AG04450 (cell line): ENCODE measurements at places on chromosomes 1 and 21. TPM values are rescaled to one million over a fixed set of nuclear protein-coding genes. Genes with fewer than 3 reads are reported as not detected.

BSND gene
- polyA plus RNA-seq = not detected in 2 replicates

FTCD gene
- polyA plus RNA-seq = not detected in 2 replicates

LIN28A gene
- polyA plus RNA-seq = not detected in 2 replicates

SARS1 gene
- 301 and 332 TPM in 2 replicates for polyA plus RNA-seq

MFN2 gene
- 43.9 and 53.9 TPM in 2 replicates for polyA plus RNA-seq

UAP1 gene
- 68.5 and 85.7 TPM in 2 replicates for polyA plus RNA-seq

IL10 gene
- not detected in 2 replicates for polyA plus RNA-seq

CFAP141 gene
- not detected in 2 replicates for polyA plus RNA-seq

PDE4B gene
- polyA plus RNA-seq = 13.8 and 17.6 TPM in 2 replicates

CCSAP gene
- polyA plus RNA-seq = 3.2 and 4.3 TPM in 2 replicates

IL6R gene
- 5.9 and 6.1 TPM in 2 replicates for polyA plus RNA-seq

SLAMF8 gene
- not detected in 2 replicates for polyA plus RNA-seq

MYCL gene
- polyA plus RNA-seq = 0.66 and 0.77 TPM in 2 replicates

TRIM62 gene
- polyA plus RNA-seq = 4.5 and 7.2 TPM in 2 replicates

MAEL gene
- not detected in 2 replicates for polyA plus RNA-seq

TNFSF4 gene
- polyA plus RNA-seq = 28.5 and 29.3 TPM in 2 replicates

CAPN9 gene
- 0.24 and 0.33 TPM in 2 replicates for polyA plus RNA-seq

SPRR2A gene
- not detected in 2 replicates for polyA plus RNA-seq

DNA sequence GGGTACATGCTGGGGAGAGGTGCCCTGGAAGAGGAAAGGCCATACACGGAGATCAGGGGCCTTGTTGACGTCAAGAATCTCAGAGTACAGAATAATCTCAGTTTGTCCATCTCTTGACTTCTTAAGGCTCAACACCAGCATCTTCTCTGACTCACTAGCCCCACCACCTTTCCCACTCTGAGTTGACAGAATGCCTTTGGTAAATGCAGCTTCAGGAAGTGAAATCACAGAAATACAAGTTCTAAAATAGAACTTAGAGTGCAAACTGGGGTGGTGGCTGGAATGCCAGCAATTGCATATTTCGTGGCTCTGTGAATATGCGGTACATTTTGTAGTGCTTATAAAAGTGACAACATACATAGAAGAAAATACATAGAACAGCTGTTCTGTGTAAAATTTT is 1.6 kb downstream of the COG2 start:
- DNase-seq = peak; percentile 3

DNA sequence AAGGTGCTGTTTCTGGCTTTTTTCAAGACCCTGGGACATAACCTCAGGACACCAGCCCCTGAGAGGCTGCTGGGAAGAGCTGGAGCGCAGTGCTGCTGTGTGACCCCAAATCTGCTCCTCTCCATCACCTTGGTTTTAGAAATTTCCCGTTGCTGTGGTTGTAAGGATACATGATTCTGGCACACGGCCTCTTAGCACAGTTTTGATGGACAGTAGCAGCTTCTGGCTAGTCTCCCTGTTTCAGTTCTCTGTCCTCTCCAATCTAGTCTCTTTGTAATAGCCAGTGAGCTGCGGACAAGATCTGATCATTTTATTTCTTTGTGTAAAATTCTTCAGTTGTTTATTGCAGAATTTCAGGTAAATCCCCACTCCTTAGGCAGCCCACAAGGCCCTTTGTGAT is 3.1 kb downstream of the CLIC6 start:
- no peak for DNase-seq

DNA sequence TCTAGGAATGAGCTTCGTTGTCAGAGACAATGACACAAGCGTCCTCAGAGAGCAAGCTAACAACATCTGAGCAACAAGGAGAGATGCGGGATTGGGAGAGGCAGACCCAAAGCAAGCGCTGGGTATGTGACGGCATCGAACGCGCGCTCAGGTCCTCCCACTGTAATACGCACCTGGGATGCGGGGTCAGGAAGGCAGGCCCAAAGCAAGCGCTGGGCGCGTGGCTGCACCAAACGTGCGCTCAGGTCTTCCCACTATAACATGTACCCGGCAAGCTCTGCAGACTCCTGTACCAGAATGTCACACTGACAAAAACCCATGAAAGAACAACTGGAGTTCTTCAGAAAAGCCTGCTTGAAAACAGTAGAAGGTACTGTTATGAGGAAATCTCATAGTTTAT is 653.8 kb downstream of the SMYD3 start:
- DNase-seq = no peak

- DNase-seq = no peak
Observed at GRCh38 chr1:220956501-220957232, 77.4 kb downstream of the HLX start.

DNA sequence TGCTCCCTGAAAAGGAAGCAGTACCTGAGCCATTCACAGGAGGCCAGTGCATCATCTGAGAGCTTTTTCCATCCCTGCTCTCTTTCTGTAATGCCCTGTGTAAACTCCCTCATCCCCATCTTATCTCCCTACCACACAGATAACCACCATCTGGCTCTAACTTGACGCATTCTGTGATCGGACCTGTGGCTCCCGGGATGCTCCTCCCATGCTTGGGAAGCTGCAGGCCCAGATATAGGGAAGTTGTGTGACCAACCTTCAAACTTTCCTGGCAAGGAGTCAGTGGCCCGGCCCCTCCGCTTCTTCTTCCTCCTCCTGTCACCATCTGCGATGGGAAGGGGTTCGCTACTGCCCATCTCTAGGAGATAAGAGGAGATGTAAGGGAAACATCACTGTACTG is 21.1 kb downstream of the MKNK1 start:
- no peak for DNase-seq

DNA sequence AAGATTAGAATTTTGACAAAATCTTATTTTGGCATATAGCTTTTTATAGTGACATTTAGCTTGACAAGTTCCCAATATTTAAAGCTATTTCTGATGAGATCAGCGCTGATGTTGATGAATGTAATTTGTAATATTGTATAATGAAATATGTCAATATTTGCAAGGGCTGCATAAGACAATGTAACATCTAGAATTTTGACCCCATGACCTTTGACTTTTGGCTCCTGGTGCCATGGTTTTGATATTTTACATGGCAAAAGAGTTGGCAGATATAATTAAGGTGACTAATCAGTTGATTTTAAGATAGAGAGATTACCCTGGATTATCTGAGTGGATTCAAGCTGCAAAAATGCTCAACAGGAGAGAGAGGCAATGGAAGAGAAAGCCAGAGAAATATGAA is 63.9 kb downstream of the DUSP10 start:
- DNase-seq = no peak

DNA sequence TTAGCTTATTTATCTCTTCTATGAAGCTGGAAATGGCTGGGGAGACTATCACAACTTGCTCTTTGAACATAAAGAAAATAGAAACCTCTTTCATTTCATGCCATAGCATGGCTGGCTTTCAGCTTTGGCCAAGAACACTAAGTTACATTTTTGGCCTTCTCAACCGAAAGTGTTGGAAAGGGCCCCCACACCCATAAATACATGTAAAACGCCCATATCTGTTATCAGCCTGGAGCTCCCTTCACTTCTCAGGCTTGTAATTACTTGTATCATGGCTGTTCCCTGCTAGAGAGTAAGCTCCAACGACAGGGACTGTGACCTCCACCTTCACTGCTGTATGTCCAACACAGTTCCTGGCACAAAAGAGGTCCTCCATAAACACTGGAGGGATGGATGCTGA is 12.7 kb upstream of the EIF4G3 start:
- no peak for DNase-seq

GRCh38 chr1:232477728-232478127 is 152.2 kb downstream of the SIPA1L2 start:
- DNase-seq = peak; percentile 79

DNA sequence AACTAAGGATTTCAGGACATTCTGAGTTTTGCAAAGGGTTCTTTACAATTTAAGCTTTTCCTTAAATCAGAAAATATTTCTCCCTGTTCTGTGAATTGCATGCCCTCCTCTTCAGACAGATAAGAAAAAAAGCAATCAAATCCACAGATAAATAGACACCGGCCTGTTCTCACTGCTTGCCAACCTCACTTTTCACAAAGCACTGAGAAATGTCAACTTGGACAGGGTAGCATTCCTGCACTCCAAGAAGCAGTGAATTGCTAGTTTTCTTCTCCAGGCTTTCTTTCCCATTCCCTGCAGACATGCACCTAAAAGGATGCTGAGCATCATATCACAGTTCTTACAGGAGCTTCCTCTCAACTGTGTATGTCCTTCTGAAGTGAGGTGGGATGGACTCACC is 226.0 kb downstream of the CHRM3 start:
- DNase-seq = no peak

- no peak for DNase-seq
Observed at GRCh38 chr1:164756741-164757140, 197.8 kb downstream of the PBX1 start.

DNA sequence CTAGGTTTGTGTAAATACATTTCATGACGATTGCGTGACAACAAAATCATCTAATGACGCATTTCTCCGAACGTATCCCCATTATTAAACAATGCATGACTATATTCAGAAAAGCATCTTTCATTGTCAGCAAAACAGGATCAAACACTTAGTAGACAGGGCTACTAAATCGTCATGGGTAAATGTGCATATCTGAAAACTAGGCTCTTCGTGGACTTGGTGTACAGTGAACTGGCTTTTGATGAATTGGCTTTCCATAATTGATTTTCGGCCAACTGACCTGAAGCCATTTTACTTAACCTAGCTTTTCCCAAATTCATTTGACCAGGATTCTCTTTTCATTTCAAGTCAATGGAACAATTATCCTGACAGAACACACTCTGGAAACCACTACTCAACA is 665.0 kb downstream of the SMYD3 start:
- no peak for DNase-seq

DNA sequence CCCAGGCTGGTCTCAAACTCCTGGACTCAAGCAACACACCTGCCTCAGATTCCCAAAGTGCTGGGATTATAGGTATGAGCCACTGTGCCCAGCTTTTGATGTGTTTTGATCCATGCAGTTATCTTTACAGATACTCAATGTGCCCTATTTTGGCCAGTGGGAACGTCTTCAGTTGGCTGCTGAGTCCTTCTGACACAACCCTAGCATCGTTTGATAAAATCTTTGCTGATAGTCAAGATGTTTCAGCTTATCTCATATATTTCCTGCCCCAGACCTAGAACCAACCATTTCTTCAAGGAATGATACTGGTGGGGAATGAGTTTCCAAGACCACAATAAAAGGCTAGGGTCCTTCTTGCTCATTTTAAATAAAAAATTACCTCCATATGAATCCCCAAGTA is 11.6 kb downstream of the POGZ start:
- DNase-seq = no peak

DNA sequence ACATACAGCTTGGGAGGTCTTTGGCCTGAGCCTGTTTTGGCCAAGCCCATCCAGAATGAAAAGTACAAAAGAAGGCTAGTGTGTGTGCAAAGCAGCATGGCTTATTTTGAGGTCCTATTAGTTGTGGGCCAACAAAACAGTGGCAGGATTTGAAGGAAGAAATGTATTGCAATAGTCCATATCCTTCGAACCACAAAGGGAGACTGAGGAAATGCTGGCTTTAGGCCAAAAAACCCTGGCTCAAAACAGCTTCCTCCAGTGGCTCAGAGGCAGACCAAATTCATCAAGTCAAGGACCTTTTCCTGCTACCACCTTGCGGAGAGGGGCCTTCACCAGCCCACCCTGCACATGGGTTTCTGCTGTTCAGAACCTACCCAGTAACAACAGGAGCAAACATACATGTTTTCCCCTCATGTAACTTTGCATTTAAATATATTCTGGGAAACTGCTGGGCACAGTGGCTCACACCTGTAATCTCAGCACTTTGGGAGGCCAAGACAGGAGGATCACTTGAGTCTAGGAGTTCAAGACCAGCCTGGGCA is 43.3 kb downstream of the VPS26C start:
- no peak for DNase-seq

DNA sequence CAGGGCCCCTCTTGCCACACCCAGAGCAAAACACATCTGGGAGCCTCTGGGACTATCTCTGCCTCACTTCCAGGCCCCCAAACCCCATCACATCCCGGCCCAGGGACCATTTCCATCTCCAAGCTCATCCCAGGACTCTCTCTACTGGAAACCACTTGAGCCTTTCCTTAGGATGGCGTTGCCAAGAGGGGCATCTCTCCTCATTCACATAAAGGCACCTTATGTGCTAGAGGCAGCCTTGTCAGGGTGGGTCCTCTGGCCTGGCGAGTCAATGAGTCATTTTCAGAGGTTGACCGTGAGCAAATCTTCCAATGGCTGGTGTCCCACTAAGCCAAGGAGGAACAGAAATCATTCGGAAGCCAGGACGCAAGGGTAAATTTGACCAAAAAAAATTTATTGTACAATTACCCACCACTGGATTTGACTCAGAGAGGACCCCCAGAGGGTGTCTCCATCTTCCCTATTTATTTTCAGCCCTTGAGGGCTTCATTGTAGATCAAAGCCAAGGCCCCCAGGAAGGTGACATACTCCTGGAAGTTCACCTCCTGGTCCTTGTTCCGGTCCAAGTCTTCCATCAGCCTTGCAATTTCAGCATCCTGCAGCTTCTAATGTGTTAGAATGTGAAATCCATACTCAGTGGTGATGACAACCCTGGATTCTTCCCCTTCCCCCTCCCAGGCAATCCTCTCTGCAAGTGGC is 1.4 kb downstream of the S100A6 start:
- DNase-seq = no peak

GRCh38 chr21:21018821-21019220 is 20.6 kb downstream of the NCAM2 start:
- DNase-seq = no peak

DNA sequence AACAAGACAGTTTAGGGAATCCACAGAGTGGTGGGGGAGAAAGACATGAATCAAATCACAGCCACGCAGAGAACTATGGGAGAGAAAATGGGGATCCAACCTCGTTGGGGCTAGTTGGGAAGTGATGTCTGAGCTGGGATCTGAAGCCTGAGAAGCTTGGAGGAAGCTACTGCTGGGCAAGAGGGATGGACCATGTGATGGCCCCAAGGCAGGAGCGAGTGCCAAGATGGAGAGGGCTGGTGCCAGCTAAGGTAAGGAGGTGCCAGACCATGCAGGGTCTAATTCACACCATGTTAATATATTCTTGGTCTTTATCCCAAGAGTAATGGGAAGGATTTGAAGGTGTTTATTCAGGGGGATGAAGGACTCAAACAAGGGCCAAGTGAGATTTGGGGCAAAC is 18.2 kb upstream of the TCEA3 start:
- DNase-seq = no peak

DNA sequence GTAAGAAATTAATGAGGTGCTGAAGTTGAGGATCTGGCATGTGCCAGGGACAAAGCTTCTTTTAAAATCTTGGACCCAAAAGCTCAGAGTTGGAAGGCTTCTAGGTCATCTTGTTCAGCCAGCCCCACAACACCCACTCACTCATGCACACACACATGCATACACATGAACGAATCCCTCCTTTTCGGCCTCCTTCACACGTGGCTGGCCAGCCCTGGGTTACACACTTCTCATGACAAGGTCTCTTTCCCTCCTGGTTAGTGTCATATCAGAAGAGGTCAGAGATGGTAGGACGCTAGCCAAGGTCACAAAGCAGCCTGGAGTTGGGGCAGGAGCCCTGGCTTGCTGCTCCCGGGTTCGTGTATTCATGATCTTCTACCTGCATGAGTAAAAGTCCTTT is 6.9 kb downstream of the DMBX1 start:
- DNase-seq = no peak

GRCh38 chr1:153509729-153510354 is 25.9 kb downstream of the S100A6 start:
- DNase-seq = no peak

GRCh38 chr1:179973198-179974110 is 18.8 kb downstream of the CEP350 start:
- no peak for DNase-seq

- DNase-seq = no peak
Observed at GRCh38 chr1:86089765-86090164, 66.8 kb downstream of the COL24A1 start.

GRCh38 chr1:111927652-111928051 is 61.8 kb downstream of the KCND3 start:
- no peak for DNase-seq

GRCh38 chr1:96487394-96487793 is 234.2 kb upstream of the PTBP2 start:
- DNase-seq = no peak
